ENCODE measurements at places on chromosomes 16 and 17. TPM values are rescaled to one million over a fixed set of nuclear protein-coding genes. Genes with fewer than 3 reads are reported as not detected.

Gene C16orf92
- not detected for total RNA-seq

- no peak for DNase-seq
These were observed 31.9 kb downstream of the POLR2A start for GRCh38 chr17:7515911-7516610.

DNA sequence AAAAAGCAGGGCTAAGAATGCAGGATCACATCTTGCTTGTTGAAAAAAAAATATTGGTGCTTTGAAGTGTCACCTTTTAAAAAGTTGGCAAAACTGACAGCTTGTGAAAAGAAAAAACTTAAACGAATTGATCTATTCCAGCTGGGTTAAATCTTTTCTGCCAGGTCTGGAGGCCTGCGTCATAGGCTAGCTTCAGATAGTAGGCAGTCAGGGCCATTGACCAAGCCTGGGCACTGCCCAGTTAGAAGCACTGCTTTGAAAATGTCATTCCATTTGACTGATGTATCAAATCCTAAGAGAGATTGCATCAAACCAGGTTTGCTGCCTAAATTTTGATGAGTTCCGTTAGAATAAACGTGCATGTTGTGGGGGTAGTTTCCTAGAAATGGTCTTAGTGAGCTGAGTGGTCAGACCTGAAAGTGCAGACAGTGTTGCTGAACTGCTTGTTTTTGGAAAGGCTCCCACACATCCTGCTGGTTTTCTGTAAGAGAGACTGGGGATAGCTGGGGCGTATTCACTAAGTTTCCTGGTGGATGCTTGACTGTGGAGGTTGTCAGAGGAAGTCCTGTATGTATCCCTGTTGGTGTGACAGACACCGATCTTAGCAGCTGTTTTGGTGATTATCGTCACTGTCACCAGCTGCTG is 38.8 kb downstream of the NUP88 start:
- no peak for DNase-seq

DNA sequence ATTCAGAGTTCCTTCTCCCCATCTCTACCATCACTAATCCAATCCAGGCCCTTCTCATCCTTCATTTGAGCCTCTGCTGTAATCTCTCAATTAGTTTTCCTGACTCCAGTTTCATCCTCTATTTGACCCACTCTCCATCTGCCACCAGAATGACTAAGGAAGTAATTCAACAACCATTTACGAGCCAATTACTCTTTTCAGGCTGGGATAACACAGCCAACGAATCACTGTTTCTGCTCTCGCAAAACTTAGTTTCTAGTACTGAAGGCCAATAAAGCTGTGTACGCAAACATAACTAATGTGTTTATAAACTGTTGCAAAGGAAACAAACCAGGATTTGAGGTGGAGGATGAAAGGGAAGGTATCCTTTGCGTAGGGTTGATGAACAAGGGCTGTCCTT is 53.7 kb downstream of the MAP2K6 start:
- no peak for DNase-seq

GRCh38 chr17:4520894-4521600 is 22.4 kb downstream of the SPNS2 start:
- DNase-seq = no peak

Gene PRKCA
- total RNA-seq = 155 TPM

Gene CDH5
- not detected for total RNA-seq

Gene C16orf89
- total RNA-seq = not detected

- DNase-seq = no peak
These were observed 67.6 kb downstream of the CDH13 start for GRCh38 chr16:82694239-82694874.

GRCh38 chr17:78774956-78775571 is 7.0 kb downstream of the CYTH1 start:
- DNase-seq = peak; percentile 66

- DNase-seq = no peak
These were observed 1.6 kb downstream of the RNF213 start for GRCh38 chr17:80262291-80262690.

Gene GAS2L2
- total RNA-seq = not detected

Gene UTS2R
- total RNA-seq = 0.20 TPM

DNA sequence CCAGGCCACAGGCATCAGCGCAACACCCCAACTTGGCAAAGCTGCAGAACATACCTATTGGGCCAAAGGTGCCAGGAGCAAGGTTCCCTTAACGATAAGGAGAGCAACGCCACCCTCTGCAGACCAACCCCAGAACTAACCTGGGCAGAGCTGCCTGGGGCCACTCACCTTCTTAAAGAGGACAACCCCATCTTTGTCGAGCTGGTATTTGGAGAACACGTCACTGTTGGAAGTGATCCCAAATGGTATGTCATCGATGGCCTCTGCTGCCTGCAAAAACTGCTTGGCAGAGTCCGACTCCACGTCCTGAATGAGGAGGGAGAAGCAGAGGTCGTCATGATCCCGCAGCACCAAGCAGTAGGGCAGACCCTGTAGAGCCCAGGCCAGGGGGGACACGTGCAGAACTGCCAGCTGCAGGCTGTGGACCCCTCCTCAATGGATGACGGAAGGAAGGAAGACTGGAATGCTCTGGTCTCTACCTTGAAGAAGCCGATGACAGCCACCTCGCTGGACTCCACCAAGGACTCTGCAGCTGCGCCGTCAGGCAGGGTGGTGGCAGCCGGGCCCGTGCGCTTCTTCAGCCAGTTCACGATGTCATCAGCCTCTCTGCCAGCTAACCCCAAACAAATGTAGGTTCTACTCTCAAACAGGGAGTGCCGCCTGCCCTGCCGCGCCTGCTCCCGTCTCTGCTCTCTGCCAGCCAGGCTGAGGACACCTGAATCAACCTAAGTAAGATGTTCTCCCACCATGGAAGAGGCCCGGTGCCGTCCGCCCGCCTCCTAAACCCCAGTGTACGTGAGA is 5.2 kb downstream of the P4HB start:
- DNase-seq = no peak

DNA sequence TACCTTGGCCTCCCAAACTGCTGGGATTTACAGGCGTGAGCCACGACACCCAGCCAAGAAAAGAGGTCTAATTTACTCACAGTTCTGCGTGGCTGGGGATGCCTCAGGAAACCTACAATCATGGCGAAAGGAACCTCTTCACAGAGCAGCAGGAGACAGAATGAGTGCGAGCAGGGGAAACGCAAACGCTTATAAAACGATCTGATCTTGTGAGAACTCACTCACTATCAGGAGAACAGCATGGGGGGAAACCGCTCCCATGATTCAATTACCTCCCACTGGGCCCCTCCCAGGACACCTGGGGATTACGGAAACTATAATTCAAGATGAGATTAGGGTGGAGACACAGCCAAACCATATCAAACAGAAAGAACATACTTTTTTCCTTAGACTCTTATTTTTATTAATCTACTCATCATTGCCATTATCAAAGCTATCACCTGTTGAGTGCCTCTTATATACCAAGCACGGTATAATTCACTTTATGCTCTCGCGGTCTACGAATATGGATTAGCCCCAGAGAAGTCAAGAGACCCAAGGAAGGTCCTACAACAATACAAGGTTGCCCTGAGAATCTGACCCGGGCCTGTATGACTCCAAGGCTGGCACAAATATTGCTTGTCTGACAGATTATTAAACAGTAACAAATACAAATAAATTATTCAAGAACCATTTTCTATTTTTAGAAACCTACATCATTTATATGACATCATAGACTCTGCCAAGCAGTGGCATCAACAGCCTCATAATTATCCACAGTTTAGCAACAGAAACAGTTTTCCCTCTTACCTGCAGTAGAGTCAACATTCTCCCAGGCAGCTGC is 2.4 kb downstream of the POLR3K start:
- DNase-seq = no peak

- DNase-seq = no peak
These were observed 1.6 kb upstream of the FOXL1 start for GRCh38 chr16:86576591-86577313.

Gene CARD14
- total RNA-seq = not detected

- DNase-seq = no peak
These were observed 151.8 kb downstream of the PITPNC1 start for GRCh38 chr17:67528751-67529436.

Gene DNAH3
- 0.02 TPM for total RNA-seq

GRCh38 chr17:7217113-7217987 is 2.3 kb downstream of the DLG4 start:
- DNase-seq = no peak

GRCh38 chr17:63274146-63274545 is 172.0 kb downstream of the CYB561 start:
- no peak for DNase-seq

DNA sequence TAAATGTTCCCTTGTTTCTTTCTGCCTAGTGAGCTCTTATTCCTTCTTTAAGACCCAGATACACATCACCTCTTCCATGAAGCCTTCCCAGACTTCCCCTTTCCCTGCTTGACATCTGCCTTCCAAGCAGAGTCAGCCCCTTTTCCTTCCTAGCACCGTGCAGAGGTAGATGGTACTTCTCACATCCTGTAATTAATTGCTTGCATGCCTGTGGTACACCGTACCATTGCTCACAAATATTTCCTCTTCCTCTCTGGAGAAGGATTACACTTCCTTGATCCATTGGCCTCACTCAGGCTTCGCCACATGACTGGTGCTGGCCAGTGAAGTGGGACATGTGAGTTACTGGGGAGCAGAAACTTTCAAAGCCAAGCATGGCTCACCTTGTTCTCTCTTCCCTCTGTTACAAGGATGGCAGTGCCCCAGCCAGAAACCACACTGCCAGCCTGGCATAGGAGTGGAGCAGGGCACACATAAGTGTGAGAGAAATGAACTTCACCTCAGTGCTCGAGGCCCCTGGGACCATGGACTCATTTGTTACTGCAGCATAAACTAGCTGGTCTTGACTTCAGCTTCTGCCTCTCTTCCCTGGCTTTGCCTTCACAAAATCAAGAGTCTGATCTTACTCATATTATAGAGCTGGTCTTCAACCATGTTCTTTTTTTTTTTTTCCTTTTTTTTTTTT is 44.0 kb downstream of the SOST start:
- DNase-seq = no peak

GRCh38 chr16:20681821-20682760 is 15.4 kb downstream of the ACSM1 start:
- no peak for DNase-seq

DNA sequence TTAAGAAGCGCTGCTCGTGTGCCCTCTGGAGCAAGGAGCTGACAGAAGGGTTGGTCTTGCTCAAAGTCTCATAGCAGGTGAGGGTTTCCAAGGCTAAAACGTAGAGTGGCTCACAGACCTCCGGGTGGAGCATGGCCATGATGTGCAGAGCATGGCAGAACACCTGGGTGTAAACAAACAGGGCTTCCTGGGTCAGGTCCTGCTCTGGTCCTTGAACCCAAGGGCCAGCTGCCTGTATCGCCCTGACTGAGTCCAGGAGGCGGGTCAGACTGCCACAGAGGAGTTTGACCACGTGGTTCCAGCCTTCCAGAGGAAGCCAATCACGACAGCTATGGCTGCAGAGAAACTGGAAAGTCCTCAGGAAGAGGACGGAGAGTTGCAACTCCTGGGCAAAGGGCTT is 7.1 kb downstream of the GEMIN4 start:
- DNase-seq = no peak

Gene OR1A1
- total RNA-seq = not detected

DNA sequence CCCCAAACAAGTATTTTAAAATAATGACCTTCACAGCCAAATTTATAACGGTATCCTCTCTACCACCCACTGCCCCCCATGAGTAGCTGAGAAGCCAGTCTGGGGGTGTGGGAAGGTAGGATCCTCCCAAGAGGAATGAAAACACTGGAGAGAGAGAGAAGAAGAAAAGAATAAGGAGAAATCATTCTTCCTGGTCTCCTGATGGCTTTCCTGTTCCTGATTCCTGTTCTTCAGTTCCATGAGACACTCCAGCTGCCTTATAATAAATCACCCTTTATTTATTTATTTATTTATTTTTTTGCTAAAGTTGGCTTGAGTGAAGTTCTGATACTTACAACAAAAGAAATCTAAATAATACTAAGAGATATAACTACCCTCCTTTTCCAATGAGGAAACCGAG is 56.4 kb upstream of the FAM20A start:
- no peak for DNase-seq

Gene PPP1R27
- not detected for total RNA-seq

- DNase-seq = no peak
These were observed 78.2 kb downstream of the CRISPLD2 start for GRCh38 chr16:84897911-84898377.

All from activated T-helper 1 cell treated with anti-CD3 and anti-CD28 coated beads, Interleukin-12 subunit alpha, Interleukin-12 subunit beta, Interleukin-2, Interleukin-4 antibody, amounts not matched to agents 30 ng/mL and 10 ng/mL and 1 ng/mL, durations not matched to agents 14 hours and 24 hours and 36 hours (primary cell).